CD4-positive, alpha-beta T cell treated with Interleukin-17A for 1 hour (primary cell): ENCODE measurements at places on chromosomes 11 and 22.

- no peak for DNase-seq
These were observed 81.6 kb downstream of the SHANK2 start for GRCh38 chr11:71170624-71171423.

GRCh38 chr22:42500161-42500835, 19.3 kb downstream of the RRP7A start:
- peak; percentile 93 for DNase-seq

- no peak for DNase-seq
These were observed 13.4 kb downstream of the DERL3 start for GRCh38 chr22:23825246-23825905.

- no peak for DNase-seq
These were observed 246.6 kb upstream of the PLET1 start for GRCh38 chr11:112507281-112507680.

DNA sequence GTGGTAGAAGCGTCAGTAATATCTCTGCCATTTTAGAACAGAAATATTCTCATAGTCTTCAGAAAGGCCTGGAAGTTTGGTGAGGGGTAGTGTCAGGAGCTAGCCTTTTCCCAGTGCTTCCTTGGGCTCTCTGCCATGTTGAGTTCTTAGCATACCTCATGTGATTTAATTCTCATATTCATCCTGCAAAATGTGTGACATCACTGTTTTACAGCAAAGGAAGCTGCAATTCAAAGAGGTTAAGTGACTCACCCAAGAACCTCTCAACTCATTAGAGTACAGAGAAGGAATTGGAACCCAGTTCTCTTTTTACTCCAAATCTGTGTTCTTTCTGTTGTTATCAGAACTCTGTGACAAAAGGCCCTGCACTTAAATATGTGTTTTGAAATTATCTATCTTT, 72.1 kb downstream of the RNF169 start:
- no peak for DNase-seq

- DNase-seq, result no peak
These were observed 540 bp downstream of the ADM start for GRCh38 chr11:10305262-10305963.

DNA sequence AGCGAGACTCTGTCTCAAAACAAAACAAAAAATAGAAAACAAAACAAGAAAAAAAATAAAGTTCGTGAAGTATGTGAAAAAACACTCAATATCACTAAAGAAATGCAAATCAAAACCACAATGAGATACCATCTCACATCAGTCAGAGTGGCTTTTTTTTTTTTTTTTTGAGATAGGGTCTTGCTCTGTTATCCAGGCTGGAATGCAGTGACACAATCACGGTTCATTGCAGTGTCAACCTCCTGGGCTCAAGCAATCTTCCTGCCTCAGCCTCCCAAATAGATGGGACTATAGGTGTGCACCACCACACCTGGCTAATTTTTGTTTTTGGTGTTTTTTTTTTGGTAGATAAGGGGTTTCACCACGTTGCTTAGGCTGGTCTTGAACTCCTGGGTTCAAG, 37.5 kb downstream of the ATG16L2 start:
- DNase-seq, result no peak

DNA sequence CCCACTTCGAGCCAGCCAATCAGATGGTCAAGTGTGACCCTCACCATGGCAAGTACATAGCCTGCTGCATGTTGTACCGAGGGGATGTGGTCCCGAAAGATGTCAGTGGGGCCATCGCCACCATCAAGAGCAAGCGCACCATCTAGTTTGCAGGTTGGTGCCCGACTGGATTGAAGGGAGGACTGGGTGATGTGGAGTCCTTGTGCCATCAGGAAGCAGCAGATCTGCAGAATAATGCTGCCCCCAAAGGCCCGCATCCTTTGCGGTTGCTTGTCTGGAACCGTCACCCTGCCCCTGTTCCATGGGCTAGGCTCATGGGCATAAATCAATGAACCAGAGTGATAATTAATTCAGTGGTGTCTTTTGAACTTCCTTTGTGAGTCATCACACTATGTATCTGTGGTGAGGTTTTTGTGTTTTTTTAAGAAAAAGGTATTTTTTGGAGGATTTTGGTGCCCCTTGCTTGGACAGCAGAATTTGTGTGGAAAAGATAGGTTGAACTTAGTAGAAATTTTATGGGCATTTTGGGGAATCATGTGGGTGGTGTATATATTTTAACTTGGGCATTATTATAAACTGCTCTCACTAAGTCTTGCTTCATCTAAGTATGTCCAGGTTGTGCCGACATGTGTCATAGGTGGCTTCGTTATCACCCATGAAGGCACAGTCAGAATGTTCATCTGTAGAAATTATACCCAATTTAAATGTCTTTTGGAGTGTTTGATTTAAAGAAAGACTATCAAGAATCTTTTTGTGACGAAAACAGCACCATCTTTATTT, 22.3 kb downstream of the LRRC74B start:
- DNase-seq, result no peak

- DNase-seq, result no peak
These were observed 2.4 kb upstream of the ARHGEF12 start for GRCh38 chr11:120333801-120334200.

DNA sequence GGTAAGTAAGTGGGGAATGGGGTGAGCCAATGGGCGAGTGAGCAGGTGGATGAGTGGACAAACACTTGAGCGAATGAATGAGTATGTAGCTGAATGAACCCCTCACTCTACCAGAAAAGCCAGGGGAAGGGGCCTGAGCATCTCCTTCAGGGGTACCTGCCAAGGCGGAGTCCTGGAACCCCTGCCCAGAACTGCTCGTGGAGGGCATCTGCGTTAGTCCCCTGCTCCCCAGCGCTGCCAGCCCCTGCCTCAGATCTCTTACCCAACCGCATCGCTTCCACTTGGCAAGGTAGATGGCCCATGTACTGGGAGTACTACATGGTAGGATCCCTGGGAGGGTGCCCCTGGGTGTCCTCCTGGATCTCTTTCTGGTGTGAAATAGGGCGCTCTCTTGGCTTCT, 7.4 kb upstream of the ANO1 start:
- no peak for DNase-seq

DNA sequence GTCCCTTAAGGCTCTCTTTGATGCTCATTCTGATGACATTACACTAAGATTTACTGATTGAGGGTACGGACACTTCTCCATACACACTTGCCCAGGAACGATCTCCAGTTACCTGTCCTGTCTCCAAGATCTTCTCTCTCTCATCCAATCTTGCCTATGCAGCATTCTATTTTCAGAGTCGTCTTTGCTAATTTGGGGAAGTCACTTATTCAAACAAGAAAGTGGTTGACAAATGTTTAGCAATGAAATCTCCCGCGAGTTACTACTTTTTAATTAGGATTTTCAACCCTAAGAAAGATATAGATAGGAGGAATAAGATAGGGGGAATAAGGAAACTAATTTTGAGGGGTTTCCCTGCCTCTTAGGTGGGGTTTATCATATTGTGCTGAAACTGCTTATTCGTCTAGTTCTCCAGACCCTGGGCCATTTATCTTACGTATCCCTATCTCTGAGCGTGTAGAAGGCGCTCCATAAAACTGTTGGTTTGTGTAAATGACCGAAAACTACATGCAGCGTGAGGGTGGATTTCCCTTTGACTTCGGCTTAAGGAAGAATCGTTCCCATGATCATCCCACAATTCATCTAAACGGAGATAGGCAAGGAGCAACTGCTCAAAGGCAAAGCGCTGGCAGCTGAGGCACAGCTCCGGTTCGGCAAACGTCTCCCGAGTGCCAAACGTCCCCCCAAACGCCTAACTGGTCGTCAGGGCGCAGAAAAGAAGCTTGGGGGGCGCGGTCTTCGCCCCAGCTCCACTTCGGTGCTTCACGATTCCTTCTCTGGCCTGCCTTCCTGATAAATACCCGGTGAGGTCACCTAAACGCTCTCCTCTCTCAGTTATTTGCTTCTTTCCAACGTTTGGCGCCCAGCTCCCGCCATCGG, 804 bp downstream of the APIP start:
- DNase-seq, result no peak

DNA sequence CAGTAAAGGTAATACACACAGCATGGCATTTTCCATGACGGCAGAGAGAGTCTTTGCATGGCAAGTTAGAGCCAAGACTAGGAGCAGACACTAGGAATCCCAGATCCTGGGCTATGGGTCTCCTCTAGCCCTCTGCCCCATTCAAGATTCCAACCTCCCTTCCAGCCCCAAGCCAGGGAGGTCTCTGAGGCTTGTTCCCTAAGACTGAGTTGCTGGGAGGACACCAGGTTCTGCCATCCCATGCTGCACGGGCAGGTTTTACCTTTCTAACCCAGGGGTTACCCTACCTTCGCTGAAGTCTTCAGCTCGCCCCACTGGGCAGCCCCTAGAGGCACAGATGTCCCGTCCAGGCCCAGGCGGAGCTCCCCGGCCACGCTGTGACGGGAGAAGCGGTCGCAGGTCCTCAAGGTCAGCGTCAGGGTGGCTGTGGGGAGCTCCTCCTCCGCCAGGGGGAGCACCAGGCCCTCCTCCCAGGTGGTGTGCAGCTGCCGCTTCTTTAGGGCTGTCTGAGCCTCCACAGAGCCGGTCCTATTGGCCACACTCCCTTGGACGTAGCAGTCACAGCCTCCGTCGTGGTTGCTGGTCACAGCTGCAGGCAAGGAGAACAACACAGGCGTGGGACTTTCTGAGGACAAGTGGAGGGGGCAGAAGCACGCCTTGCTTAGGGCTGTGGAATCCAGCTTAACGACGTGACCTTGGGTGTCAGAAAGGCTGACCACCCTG, 33.8 kb downstream of the SYT13 start:
- peak; percentile 7 for DNase-seq

- no peak for DNase-seq
These were observed 101.6 kb downstream of the NELL1 start for GRCh38 chr11:20771026-20771425.

- no peak for DNase-seq
These were observed 209.7 kb upstream of the PLET1 start for GRCh38 chr11:112470355-112470754.

DNA sequence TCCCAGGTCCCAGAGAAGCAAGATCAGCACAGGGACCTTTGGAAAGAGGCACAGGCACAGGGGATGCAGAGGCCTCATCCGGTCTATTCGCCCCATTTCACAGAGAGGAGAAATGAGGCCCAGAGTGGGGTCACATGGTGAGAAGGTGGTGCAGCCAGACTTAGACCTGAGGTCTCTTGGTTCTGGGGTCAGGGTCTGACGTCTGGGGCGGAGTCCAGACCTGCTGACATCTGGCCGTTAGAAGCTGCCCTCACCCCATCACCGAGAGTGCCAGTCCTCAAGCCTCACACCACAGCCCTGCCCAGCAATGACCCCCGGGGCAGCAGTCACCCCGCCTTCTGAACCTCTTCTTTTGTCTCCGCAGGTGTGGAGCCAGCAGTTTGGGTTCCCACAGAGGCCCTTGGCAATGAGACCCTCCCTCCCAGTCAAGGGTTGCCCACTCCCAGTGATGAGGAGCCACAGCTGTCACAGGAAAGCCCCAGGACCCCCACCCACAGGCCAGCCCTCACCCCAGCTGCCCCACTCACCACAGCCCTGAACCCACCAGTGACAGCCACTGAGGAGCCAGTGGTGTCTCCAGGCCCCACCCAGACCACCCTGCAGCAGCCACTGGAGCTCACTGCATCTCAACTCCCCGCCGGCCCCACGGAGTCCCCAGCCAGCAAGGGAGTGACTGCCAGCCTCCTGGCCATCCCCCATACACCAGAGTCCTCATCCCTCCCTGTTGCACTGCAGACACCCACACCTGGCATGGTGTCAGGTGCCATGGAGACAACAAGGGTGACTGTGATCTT, 62.4 kb downstream of the OTOG start:
- no peak for DNase-seq

DNA sequence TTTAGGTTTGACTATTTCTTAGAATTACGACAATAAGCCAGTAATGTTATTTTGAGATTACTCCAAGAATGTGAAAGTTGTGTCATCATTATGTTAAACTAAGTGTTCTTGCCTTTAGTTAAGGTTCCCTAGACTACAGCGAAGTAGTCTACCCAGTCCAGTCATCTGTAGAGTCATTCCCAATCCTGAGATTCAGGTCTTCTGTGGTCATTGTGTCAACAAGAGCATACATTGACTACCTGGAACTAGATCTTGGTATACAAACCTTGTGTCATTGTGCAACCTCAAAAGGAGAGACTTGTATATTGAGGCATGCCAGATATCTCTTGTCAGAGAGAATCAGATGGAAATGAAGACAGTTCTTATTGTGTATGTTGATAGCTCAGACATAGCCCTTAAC, 115.9 kb downstream of the ATM start:
- DNase-seq, result no peak

DNA sequence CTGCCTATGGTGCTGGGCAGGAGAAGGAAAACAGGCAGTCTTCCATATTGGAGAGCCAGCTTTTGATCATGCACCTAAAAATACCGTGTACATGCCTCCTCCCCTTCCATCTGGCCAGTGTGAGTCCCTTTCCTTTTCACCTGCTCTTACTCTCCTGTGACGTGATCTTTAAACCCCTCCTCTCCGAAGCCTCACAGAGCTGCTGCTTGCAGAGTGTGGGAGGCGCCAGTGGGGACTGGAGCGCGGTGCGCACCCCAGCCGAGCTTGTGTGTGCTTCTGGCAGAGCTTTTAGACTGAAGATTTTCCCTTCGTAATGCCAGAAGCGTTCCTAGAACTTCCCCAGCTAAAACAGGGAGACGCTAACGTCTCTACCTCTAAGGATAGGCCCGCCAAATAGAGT, 29.8 kb downstream of the MUC6 start:
- no peak for DNase-seq
